ENCODE measurements at places on chromosomes 11 and 22.

GRCh38 chr11:27971171-27971570, 136.8 kb downstream of the KIF18A start:
- no peak for DNase-seq

DNA sequence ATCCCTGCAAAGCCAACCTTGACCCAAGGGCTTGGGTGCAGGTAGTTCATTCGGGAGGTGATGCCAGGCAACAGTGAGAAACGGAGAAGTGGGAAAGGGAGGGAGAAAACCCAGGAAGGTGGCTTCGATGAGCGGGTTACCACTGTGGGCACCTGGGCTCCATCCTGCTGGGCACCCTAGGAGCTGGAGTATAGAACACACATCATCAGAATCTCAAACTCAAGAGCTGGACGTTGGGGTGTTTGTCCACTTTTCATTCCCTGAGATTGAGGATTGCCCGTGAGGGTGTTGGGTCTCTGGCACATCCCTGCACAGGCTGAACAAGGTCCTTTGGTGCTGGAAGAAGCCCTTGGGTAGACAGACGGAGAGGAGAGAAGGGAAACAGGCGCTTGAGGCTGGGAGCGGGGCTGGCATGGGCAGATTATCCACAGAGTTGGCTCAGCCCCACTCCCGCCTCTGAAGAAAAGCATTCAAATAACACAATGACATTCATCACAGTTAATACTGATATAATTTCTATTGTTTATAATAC, 70.4 kb downstream of the LRRC32 start:
- no peak for DNase-seq

DNA sequence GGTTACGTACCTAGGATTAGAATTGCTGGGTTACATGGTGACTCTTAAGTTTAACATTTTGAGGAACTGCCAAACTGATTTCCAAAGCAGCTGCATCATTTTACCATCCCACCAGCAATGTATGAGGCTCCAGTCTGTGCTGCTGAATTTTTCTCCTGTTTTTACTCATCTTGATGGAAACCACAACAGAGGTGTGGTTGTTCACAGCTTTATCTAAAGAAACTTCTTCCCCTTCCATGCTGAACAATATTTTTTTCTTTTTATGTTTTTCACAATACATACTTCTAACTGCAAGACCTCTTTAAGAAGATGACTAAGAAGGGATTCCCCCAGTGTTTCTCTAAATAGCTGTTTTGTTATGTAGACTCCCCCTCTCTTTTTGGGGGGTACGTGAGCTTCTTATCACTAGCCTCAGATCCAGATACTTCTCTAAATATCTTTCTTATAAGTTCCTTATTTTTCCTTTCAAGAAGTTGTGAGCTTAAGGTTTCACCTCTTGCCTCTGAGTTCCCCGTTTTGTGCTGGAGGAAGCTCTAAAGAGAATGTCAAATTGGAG, 24.0 kb downstream of the TCP11L1 start:
- DNase-seq = no peak

GRCh38 chr11:77467233-77467632, 6.7 kb downstream of the PAK1 start:
- DNase-seq = no peak

- no peak for DNase-seq
Measured at GRCh38 chr11:3010521-3011275, 18.6 kb upstream of the NAP1L4 start.

DNA sequence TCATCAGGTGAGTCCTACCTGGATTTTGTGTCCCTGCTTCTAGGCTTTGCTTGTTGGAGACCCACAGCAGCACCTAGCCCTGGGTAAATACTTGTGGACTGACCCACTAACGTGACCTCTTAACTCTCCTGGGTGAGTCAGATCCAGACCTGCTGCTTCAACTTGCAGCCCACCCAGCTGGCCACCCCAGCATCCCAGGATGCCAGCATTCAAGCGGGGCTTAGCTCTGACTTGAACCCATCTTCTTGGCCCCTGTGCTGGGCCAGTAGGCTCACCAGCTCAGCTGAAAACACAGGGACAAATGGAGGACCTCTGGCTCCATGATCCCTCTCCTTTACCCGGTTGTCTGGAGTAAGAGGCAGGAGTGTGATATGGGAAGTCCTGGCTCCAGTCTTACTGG, 33.5 kb downstream of the PARVG start:
- no peak for DNase-seq

DNA sequence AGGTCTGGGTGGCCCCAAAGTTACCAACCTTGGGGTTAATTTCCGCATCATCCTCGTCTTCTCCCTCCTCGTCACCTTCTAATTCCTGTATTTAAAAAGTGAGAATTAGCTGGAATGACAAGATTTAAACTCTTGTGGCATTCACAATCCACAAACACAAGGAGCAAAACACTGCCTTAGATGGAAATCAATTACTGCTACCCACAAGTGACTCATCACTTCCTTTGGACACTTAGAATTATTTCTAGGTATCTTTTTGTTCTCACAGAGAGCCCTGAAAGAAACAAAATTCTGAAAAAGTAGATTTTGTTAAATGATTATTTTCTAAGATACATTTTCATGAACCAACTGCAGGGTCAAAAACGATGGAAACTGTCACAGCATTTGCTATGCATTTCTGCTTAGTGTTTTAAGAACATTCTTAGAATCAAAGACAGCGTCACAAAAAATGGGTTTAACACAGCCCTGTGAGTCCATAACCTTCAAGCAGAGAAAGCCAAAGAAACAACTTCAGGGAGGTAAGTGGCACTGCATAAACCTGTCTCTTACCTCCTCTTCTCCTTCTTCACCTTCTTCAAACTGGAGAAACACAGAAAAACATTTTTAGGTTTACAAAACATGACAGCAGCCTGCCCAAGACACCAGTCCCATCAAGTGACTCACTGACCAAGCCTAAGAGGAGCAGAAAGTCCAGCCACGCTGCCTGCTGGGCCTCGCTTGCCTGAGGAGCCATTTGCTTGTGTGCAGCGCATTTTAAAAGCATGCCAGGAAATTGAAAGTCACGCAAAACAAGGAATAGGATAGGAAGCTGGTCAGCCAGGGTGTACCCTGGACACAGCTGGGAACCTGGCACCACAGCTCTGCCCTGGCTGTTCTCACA, 22.3 kb upstream of the PHLDA2 start:
- DNase-seq = no peak

DNA sequence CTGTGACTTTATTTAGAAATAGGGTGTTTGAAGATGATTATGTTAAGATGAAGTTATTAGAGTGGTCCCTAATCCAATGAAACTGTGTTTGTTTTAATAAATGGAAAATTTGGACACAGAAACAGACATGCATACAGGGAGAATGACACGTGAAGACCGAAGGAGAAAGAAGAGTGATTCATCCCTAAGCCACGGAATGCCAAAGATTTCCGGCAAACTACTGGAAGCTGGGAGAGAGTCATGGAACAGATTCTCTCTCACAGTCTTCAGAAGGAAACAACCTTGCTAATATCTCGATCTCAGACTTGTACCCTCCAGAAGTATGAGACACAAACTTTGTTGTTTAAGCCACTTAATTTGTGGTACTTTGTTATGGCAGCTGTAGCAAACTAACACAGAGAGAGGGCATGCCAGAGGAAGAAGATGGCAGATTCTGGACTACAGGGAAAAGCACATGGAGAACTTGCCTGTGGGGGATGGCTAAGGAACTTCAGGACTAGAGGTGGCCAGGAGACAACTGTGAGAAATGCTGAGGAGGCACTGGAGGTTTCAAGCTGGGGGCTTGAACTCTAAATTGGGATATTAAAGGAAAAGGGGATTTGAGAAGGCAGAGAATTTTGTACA, 733.5 kb upstream of the CCDC90B start:
- DNase-seq = no peak

DNA sequence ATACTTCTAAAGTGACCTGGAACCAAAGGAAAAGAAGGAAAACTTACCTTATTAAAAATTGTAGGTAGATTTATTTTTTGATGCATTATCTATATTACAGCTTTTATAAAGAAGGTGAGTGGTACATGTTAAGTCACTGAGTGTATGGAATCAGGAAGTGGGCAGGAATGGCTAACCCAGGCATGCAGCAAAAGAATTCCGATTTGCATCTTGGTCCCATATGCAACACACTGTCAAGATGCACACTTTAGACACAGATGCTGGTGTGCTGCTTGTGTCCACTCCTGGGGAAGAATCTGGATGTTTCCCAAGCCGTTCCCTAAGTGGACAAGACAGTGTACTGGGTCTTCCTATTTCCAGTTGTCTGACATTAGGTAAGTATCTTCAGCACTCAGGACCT, 99.9 kb upstream of the SORL1-AS1 start:
- no peak for DNase-seq

DNA sequence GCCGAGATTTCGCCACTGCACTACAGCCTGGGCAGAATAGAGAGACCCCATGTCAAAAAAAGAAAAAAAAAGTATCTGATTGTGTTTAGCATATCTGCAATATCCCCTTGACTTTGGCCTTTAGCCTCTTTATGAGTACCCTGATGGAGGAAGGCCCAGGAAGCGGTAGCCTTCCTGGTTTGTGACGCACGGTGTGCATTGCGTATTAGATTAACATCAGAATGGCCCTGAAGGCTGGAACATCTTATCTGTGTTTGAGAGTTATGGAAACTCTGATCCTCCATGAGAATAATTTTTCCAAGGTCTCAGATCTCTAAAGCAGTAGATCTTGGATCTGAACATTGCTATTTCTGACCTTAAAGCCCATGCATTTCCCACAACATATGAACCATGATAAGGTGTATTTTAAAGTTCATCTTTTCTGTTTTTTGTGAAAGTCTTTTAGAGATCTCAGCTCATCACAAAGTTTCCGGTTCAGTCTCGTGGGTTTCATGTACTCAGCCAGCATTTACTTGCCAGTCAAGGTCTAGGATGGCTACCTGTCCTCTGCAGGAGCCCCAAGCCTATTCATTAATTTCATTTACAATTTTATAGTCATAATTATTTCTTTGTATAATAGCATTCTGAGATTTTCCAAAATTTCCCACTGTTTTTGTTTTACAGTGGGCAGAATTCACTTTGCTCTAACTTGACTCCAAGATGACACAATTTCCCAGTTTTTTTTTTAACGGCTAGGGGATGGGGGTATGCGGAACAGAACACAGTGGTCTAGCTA, 605 bp upstream of the FDX1 start:
- DNase-seq = no peak

GRCh38 chr11:116532066-116532465, 240.7 kb downstream of the BUD13 start:
- no peak for DNase-seq

- no peak for DNase-seq
Measured at GRCh38 chr11:22510741-22511140, 114.9 kb downstream of the FANCF start.

GRCh38 chr22:43246188-43246587, 59.3 kb upstream of the TTLL12 start:
- no peak for DNase-seq

DNA sequence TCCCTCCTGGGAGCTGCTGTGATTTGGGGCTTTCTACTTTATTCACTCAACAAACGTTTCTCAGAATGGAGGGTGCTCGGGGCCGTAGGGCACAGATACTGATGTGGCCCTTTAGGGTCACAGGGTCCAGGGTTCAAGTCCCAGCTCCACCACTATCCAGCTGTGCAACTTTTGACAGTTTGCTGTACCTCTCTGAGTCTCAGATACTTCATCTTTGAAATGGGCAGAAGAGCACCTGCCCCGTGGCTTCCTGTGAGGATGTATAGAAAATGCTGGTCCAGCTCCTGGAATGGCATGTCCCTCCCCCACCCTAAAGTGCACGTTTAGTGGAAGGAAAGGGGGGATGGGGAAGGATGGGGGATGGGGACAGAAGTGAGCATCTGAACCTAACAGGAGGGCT, 21.9 kb upstream of the PRR5 start:
- DNase-seq = no peak

- no peak for DNase-seq
Measured at GRCh38 chr22:29269230-29269604, 1.1 kb downstream of the EWSR1 start.

DNA sequence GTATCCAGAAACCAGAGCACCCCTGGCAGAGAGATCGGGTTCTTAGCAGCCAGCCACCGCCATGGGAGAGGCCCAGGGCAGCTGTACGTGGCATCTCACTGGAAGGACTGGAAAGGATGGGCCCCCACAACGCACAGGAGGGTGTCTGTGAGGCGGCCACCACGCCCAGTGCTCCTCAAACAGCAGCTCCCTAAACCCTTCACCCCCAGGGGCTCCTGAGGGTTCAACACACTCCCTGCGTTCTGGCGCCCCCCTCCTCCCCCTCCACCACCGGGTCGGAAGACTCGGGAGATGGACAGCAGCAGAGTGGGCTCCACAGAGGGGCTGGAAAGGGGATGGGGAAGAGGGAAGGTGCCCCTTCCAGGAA, 1.1 kb downstream of the MAPK12 start:
- no peak for DNase-seq

DNA sequence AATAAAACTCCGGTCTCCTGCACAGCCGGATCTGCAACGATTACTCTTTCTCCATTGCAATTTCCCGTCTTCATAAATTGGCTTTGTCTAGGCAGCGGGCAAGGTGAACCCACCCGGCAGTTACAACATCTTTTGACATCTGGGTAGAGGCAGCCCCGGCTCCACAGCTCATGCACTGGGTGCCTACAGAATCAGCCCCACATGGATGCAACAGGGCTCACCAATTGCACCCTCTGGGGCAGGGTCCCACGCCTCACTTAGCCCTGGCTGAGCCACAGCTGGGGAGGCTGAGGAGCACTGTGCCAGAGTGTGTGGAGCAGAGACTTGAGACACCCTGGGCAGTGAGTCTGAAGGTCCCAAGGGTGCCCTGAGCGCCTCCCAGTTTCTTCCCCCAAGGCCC, 710.2 kb downstream of the TBC1D22A start:
- no peak for DNase-seq

GRCh38 chr11:68430801-68431200, 29.8 kb upstream of the PPP6R3 start:
- DNase-seq = no peak

DNA sequence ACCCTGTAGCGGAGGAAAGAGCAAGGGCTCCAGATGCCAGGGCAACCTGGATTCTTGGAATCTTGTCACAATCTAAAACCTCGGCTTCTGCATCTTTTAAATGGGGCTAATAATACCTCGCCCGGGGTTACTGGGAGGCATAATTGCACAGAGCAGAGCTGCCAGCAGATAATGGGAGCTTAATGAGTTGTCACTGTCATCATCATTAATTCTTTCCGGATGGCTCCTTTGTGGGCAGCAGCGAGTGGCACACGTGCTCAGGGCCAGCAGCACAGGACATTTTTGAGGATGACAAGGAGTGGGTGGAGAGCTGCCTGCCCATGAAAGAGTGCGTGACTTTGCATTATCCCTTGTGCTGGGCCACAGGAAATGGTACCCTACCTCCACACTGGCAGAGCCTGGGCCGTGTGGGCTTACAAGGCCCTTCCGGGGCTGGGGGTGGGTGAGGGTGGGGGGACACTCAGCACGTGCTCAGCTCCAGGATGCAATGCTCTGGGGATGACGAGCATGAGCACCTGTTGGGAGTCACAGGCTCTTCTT, 5.7 kb downstream of the PDGFB start:
- DNase-seq = no peak

- no peak for DNase-seq
Measured at GRCh38 chr11:36361472-36361871, 65.4 kb downstream of the PRR5L start.
